Stimulated activated CD8-positive, alpha-beta memory T cell treated with anti-CD3 and anti-CD28 coated beads, Interleukin-12 subunit alpha, Interleukin-12 subunit beta, amount 100 ng/mL, for 1 hour (primary cell): ENCODE measurements at places on chromosomes 6 and 20.

DNA sequence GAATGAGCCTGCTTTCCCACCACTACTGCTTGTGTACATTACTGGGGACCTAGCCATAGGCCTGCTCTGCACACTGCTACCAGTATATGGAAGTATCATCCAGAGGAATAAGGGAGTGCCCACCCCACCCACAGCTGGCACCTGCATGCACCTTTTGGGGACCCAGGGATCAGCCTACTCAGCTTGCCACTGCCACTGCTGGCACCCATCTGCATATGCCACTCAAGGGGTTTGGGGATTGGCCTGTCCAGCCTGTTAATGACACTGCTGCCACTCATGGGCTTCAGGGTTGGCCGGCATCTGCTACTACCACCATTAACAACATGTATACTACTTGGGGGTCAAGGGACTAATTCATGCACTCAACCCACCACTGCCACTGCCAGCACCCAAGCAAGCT is 832.1 kb downstream of the PHF3 start:
- DNase-seq, result no peak

- DNase-seq, result no peak
Measured at GRCh38 chr6:43798688-43799444, 28.9 kb downstream of the VEGFA start.

DNA sequence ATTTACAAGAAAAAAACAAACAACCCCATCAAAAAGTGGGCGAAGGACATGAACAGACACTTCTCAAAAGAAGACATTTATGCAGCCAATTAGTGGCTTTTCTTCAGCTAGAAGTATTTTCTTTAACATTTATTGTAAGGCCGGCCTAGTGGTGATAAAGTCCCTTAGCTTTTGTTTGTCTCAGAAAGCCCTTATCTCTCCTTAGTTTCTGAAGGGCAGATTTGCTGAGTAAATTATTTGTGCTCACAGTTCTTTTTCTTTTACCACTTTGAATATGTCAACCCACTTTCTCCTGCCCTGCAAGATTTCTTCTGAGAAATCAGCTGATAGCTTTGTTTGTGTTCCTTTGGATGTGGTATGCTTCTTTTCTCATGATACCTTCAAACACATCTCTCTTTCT is 344.0 kb upstream of the SYNCRIP start:
- no peak for DNase-seq

GRCh38 chr6:133814797-133815196 is 74.1 kb upstream of the TCF21 start:
- DNase-seq, result no peak
